LoVo (cell line): ENCODE measurements at places on chromosomes 16 and 17.

DNA sequence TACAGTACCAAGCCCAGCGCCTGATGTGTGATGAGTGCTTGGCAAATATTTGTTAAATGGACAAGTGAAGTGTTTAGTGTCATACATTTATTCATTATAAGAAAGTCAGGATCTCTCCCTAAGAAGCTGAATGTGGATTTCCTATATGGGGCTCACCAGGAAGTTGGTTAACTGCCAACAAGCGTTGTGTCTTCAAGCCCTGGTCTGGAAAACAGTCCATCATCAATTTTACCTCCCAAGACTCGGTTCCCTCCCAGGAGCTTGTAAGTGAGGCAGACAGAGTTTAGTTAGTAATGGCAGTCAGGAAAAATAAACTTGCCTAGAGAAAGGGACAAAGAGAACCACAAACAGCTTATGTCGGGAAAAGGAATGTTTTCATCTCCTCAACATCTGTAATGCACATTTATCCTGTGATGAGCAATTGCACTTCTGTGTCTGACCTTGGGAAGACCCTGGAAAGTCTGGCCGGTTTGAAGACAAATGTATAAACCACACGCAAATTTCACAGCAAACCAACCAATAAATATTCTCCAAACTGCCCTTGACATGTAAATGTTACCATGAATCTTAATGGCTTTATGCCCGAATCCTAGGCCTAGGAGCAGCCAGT, 28.3 kb downstream of the C16orf95 start:
- no peak for DNase-seq

- no peak for DNase-seq
Observed at GRCh38 chr17:22300731-22301352, 608.5 kb downstream of the KCNJ18 start.

DNA sequence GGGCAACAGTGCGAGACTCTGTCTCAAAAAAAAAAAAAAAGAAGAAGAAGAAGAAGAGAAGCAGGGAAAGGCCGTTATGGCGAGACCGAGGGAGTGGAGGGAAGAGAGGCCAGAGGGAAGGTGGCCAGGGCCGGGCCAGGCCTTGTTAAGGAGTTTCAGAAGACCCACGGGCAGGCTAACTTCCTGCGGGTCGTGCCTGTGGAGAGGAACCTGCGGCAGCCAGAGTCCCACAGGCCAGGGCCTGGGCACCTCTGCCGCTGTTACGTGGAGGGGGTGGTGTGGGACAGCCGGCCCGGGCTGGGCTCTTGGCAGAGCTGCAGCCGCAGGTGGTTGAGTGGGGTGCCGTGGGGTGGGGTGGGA, 5.4 kb downstream of the WDR81 start:
- DNase-seq, result no peak

DNA sequence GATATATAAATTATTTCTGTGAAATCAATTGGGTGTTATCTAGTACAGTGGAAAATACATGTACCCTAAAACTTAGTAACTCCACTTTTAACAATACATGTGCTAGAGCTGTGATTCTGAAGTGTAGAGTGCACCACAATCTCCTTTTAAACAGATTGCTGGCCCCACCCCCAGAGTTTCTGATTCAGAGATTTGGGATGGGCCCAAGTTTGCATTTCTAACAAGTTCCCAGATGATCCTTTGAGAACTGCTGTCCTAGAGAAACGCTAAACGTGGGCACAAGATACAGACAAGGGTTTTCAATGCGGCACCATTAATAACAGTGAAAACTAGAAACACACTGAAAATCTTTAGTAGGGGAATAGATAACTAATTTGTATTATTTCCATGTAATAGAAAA, 49.2 kb downstream of the NXPH3 start:
- no peak for DNase-seq

GRCh38 chr17:61309362-61310256, 90.0 kb upstream of the TBX2 start:
- DNase-seq, result no peak

DNA sequence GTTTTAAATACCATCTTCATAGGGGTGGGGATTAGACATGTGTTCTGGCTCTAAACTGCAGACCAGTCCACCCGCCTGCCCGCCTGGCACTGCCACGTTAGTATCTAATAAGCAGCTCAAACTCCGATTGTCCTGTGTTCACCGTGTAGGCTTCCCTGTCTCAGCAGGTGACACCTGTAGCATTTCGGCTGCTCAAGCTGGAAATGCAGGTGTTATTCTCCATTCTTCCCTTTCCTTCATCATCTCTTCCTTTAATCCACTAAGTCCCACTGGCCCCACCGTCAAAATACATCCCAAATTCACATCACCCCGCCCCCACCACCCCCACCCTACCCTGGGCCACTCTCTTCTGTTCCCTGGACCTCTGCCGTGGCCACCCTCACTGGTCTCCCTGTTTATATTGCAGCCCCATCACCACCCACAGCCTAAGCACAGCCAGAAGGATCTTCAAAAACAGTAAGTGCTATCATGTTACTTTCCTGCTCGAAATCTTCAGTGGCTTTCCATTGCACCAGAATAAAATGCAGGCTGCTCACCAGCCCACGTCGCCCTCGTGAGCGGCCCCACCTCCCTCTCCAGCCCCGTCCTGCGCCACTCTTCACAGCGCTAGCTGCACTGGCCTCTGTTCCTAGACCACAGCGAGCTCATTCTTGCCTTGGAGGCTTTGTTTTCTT, 65.1 kb downstream of the RTN4RL1 start:
- no peak for DNase-seq
